ENCODE measurements at places on chromosomes 12 and 14.

- DNase-seq: no peak
Observed at GRCh38 chr12:23816394-23816851, 133.0 kb downstream of the SOX5 start.

GRCh38 chr14:100902295-100903133 is 1.0 kb downstream of the RTL1 start:
- no peak for DNase-seq

- peak; percentile 89 for DNase-seq
Observed at GRCh38 chr12:70733385-70733784, 96.2 kb upstream of the PTPRB start.

GRCh38 chr14:31411218-31411727 is 9.1 kb downstream of the HEATR5A start:
- DNase-seq: no peak

- no peak for DNase-seq
Observed at GRCh38 chr12:111754671-111755070, 12.1 kb upstream of the ALDH2 start.

Measured in NCI-H1417 (cell line).